ENCODE measurements at places on chromosomes 12 and 14.

DNA sequence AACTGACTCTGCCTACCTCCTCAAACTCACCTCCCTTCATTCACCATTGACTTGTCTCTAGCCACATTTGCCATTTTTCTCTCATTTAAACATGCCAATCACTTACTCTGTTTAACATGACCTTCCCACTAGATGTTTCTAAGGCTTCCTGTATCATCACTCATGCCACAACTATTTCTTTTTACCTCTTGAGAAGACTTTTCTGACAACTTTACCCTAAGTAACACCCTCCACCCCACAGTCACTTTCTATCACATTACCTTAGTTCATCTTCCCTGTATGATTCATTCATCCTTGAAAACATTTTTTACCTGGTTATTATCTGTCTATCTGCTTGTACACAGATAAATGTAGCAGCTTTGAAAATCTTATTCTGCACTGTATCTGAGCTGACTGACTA is 19.4 kb downstream of the PLCZ1 start:
- DNase-seq, result no peak

DNA sequence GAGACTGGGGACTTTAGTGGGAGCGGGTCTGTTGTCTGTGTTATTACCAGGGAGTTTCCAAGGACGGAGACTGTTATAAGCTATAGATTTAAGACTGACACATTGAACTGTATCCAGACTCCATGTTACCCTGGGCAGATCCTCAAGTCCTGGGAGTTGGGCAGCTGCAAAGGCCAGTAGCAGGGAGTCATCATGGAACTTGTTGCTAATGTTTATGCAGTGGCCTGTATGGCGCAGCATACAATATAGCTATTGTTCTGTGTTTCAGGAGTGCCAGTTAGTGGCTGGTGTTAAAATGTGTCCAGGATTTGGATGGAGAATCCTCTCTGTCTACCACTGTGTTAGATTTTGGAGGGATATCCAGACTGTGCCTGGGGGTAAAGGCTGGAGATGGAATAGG is 31.7 kb downstream of the SMOC1 start:
- DNase-seq, result no peak

- no peak for DNase-seq
These were observed 597.8 kb downstream of the ETNK1 start for GRCh38 chr12:23222801-23223200.

GRCh38 chr12:64757771-64758170 is 1.4 kb downstream of the GNS start:
- no peak for DNase-seq

DNA sequence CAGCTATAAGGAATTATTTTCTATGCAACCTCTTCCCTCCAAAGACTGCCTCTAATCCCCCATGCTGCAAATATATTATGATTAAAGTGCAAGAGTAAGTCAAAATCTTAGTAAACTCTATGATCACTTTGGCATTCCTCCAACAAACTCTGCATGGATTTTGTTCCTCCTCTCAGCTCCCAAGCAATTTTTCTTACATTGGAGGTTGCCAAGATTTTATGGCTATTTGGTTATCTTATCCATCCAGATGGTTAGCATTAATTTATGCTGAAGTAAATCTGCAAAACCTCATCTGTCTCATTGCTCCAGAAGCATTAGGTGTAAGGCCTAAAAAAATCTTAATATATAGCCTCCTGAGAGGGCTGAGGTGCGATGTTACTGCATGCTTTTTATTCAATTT is 228.1 kb downstream of the CHST11 start:
- no peak for DNase-seq

DNA sequence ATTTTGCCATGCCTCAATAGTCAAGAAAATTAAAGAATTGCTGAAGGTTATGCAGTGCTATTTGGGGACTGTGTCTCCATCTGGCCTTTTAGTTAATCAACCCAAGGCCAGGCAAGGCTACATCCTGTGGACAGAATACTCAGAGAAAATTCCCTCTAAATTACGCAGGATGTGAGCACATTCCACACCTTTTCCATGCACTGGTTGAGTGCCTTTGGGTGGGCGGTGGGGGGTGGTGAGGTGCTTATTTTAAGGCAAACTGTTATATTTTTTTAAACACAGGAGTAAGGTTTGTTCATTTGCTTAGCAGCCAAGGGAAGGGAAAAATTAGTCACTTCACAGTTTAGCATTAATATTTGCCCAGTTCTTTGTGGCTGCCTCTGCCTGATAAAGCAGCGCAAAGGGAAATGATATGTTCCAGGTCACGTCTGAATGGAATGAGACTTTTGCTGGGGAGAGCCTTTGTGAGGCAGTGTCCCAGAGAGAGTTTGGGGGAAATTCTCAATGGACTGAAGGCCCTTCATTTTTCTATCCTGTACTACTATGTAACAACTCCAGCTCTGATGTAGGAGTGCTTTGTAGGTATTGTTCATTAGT is 17.2 kb upstream of the KCNA5 start:
- no peak for DNase-seq

- no peak for DNase-seq
These were observed 41.6 kb upstream of the PYGL start for GRCh38 chr14:50985859-50986331.

DNA sequence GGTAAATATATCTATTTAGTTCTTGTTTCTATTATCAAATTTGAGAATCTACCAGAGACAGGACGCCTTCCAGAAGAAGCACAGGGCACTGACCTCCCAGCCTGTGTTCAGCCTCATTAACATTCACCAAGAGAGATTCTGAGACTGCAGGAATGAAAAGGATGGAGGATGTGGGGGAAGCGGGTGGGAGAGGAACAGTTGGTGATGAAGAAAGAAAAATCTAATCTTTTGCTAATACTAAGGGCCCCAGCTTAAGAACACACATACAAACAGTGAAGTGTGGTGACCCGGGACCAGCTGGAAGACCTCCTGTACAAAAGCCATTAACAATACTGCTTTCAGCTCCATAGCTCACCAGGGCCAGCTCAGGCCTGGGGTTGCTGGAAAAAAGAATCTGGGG is 160.5 kb downstream of the NUAK1 start:
- DNase-seq, result no peak

GRCh38 chr14:33714527-33715226 is 236.2 kb downstream of the EGLN3 start:
- DNase-seq, result no peak

DNA sequence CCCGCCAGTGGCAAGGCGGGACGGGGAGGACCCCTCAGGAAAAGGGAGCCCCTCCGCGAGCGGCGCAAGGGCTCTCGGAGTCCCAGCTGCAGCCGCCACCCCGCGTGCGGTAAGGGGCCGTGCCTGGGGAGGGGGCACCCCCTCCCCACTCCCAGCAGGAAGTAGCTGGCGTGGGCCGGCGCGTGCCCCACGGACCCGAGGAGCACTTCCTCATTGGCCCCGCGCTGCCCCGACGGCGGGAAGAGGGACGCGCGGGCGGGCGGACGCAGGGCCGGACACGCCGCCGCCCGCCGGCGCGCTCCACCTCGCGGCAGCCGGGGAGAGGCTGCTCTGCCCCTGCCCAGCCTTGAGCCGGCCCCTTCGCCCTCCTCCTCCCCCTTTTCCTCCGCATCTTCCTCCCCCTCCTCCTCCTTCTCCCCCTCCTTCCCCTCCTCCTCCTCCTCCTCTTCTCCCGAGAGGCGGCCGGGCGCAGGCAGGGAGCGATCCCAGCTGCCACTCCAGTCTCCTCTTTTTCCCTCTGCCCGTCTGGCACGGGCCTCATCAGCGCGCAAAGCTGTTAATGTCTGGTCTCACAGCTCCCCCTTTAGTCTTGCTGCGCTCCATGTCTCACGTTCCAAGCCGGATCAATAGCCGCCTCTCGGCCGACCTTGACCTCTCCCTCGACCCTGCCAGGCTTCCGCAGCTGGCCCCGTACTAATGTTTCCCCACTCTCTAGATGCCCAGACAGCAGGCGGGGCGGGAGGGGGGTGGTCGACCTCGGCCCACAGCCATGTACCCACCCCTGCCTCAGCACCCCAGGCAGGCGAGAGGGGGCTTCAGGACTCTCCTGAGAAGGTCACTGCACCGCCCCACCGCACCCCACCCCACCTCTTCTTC is 2.6 kb upstream of the BCL11B start:
- DNase-seq, result peak; percentile 73

- DNase-seq, result no peak
These were observed 14.7 kb downstream of the METTL3 start for GRCh38 chr14:21496453-21496852.

- no peak for DNase-seq
These were observed 22.9 kb downstream of the KRT18 start for GRCh38 chr12:52971679-52972329.

DNA sequence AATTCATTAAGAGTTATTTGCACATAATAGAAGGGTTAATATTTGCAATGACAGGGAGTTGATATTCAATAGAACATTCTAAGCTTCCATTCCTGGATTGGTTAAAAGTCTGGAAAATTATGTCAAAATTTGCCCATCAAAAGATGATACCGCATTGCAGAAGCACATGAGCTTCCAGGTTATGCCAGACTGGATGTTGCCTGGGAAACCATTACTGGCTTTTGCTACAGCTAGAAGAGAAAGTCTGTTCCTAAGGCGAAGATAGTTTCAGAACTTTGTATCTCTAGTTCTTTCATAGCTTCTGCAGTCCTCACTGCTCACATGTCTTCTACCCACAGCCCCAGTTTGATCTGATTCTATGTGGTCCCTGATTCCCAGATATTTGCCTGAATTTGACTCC is 122.4 kb upstream of the AMIGO2 start:
- DNase-seq, result no peak

- DNase-seq, result no peak
These were observed 45.7 kb upstream of the VASH1 start for GRCh38 chr14:76715511-76716081.

- DNase-seq, result no peak
These were observed 12.8 kb downstream of the SLC38A2 start for GRCh38 chr12:46359667-46360280.

DNA sequence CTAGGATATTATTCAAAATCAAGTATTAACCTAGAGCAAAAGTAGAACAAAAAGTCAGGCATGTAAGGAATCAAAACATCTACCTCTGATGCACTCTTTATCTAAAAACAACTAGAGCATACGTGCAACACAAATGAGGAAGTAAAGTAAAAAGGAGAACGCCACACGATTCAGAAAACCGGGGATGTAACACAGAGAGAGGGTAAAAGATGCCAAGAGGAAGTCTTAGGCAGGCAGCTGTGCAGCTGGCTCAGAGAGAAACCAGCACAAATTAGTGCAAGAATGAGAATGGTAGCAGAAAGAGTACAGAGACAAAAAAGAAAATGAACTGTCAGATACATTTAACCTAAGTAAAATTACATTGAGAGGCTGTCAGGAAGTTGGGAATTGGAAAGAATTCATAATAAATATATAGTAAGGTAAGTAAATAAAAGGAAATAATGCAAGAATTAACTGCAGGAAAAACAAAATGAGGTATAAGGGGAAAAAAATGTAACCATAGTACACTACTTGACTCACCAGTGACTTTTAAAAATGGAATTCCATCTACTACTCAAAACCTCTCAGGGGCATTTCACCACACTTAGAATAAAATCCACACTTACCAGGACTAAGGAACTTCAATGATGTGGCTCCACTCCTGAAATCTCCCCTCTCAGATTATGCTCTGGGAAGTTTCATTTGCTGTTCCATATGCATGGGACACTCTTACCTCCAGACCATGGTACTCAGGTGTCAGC is 17.1 kb downstream of the BCAT1 start:
- peak; percentile 68 for DNase-seq

DNA sequence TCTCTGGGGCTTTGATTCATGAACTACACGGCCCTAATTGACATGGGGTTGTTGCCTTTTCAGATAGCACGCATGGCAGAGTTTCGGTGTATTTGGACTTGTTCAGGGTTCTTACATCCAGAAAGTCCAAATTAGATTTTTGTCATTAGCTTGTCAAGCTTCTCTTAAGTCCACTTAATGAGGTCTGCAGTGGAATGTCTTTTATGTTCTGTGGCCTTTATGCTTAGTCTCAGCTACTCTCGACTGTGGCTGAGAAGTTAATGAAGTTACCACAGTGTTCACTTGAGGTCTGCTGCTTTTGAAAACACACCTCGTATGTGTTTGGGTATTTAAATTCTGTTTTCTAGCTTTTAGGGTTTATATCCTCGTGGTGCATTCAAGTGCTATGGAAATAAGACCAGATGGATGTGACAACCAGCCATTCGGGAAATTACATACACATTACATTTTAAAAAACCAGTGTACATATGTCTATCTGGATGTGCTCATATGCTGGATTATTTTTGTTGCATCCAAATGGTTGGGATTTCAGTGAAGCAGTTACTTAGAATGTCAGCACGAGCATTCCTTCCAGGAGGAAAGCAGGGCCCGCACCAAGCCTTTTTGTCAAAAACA is 80.2 kb downstream of the RMST start:
- DNase-seq, result no peak

DNA sequence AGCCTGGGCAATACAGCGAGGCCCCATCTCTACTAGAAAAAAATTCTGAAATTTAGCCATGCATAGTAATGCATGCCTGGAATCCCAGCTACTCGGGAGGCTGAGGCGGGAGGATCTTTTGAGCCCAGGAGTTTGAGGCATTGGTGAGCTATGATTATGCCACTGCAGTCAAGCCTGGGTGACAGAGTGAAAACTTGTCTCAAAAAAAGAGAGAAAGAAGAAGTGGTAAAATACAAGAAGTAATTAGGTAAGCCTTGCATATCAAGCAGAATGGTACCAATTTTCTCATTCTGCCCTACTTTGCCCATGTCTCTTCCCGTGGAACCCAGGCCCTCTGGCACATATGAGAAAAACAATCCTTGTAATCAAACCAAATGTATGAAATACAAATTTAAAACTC is 70.7 kb downstream of the SUSD6 start:
- DNase-seq, result no peak

DNA sequence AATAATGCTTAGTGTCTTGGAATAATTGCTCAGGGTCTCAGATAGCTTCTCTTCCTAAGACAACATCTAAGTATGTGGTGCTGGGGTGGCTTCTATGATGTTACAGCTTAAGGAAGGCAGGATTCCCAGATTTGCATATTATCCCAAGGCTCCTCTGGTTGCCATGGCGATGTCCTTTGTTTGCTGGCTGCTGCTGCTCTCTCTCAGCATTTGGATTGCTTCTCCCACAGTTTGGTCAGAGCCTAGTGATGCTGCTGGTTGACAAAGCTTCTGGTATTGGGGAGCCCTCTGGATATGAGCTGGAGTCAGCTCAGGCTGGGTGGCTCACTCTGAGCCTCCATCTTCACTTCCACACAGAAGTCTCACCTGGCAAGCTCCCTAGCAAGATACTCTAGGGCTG is 56.4 kb upstream of the FBXO33 start:
- no peak for DNase-seq

DNA sequence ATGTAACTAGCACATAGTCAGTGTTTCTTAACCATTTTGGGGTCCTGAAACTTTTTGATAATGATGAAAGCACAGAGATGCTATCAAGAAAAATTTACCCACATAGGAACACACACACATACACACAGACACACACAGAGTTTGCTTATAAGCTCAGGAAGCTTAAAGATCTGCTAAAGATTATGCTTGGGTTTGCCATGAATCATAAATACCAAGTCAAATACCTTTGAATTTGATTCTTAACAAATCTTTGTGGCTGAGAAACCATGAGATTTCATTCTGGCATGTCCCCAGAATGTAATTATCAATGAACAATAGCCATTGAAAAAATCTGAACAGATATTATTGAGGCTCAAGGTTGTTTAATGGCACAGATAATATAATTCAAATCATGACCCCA is 89.2 kb downstream of the NTS start:
- no peak for DNase-seq

- no peak for DNase-seq
These were observed 583.5 kb upstream of the NOVA1 start for GRCh38 chr14:27181333-27181732.

- DNase-seq, result no peak
These were observed 4.3 kb upstream of the ASCL1 start for GRCh38 chr12:102953221-102953620.

Measured in GM20000 (cell line).